ENCODE measurements at places on chromosomes 3 and 15.

- no peak for DNase-seq
Measured at GRCh38 chr15:42282344-42282743, 9.1 kb upstream of the TMEM87A start.

DNA sequence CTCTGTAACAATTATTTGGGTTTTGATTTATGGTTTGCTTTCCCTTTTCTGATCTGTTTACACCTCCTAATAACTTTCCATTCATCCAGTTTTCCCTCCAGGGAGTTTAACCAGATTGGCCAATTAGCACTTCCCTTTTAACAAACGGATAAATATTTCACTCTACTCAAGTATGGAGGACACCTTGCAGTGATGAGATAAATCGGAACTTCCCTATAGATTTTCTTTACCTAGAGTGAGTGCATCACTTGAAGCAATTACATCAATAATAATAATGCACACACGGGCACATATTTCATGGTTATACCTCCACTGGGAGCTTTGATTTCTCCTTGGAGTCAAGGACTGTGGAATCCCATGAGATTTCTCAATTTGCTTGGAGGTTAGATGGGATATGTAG is 239.1 kb upstream of the CFAP20DC start:
- DNase-seq, result no peak

GRCh38 chr3:185207931-185208746 is 45.7 kb downstream of the EHHADH start:
- DNase-seq, result no peak

GRCh38 chr3:97979610-97980009 is 7.4 kb upstream of the RIOX2 start:
- DNase-seq, result no peak

DNA sequence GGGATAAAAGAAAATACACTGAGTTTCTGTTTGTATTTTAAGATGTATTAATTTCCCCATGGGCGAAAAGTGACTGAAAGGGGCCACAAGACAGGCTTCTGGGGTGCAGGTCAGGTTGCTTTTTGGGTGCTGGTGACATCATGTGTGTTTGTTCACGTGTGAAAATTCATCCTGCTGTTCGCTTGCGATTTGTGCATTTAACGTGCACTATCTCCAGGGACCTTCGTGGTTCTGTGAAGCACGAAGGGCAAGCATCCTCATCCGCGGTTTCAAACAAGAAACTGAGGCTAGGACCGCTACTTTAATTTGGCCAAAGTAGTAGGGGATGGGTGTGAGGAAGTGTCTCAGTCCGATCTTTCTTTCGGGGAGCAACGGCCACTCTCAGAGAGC is 1.6 kb upstream of the SMAD6 start:
- no peak for DNase-seq

- no peak for DNase-seq
Measured at GRCh38 chr3:155242342-155242741, 51.1 kb downstream of the STRIT1 start.

GRCh38 chr3:126718561-126719445 is 14.8 kb downstream of the CHCHD6 start:
- no peak for DNase-seq

- no peak for DNase-seq
Measured at GRCh38 chr3:184941408-184941807, 129.4 kb downstream of the VPS8 start.

DNA sequence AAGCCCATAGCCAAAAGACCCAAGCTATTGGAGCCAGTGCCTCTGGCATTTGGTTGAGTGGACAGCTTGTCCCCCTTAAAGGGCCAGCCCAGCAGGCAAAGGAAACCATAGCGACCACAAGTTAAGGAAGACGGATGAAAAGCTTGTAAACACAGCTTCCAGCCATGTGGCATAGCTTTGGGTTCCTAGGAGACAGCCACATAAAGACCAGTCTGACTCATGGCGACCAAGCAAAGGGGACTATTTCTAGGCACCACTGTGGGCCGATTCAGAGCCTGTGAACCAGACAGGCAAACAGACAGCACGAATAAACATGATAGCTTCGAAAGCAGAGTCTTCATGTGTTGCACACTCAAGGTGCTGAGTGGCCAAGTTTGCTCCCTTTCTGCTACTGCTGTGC is 30.5 kb upstream of the SRGAP3 start:
- DNase-seq, result no peak

GRCh38 chr3:138114988-138115971 is at the start of gene DZIP1L:
TSS of gene DZIP1L (minus strand) at chr3:138115608. CDS start at chr3:138103971, 11,637 bp downstream.
- no peak for DNase-seq

All from stimulated activated CD8-positive, alpha-beta memory T cell treated with anti-CD3 and anti-CD28 coated beads, Interleukin-15, amount 100 ng/mL, for 4 hours (primary cell).